ENCODE measurements at places on chromosomes 12 and 14. TPM values are rescaled to one million over a fixed set of nuclear protein-coding genes. Genes with fewer than 3 reads are reported as not detected.

DNA sequence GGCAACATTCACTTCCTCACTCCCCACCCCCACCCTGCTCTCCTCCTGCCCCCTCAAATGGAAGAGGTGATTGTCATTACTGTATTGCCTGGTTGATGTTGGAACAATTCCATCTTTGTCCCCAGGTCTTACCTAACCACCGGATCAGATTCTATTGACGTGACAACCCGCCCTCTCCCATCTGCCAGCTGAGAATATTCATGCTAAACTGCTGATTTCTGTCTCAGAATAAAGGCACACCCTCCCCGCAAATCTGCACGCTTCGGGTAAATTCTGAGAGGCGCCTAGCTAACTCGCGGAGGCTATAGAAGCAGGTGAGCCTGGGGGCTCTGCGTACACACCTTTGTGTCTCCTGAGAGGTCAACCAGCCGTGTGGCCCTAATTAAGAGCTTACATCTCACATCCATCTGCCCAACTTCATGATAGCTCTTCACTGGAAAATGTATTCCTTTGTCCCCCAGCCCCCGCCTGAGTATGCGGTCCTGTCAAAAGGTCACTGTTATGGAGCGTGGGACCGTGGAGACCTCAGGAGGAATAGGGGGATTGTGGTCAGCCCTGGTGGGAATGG lies 1054.3 kb downstream of the VRK1 start:
- DNase-seq: no peak

- no peak for DNase-seq
These were observed 389.2 kb downstream of the TMEM117 start for GRCh38 chr12:44225149-44225510.

DNA sequence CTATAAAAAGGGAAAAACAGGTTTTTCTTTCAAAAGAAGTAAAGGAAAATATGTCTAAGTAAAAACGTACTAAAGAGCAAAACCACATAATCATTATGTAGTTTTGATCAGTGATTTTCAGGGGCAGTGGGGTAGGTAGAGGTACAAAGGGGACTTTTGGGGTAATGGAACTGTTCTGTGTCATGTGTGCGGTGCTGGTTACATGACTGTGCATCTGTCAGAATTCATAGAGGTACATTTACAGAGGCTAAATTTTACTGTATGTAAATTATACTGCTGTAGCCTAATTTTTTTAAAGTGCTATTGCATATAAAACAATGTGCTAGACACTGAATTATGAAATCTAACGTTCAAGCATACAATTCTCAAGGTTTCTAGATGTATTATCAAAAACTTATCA lies 2.0 kb downstream of the ESR2 start:
- no peak for DNase-seq

Gene MDGA2
- not detected for polyA plus RNA-seq

Gene TMEM119
- 3.0 TPM for polyA plus RNA-seq

Gene PPP1R13B
- polyA plus RNA-seq: 47.6 TPM

DNA sequence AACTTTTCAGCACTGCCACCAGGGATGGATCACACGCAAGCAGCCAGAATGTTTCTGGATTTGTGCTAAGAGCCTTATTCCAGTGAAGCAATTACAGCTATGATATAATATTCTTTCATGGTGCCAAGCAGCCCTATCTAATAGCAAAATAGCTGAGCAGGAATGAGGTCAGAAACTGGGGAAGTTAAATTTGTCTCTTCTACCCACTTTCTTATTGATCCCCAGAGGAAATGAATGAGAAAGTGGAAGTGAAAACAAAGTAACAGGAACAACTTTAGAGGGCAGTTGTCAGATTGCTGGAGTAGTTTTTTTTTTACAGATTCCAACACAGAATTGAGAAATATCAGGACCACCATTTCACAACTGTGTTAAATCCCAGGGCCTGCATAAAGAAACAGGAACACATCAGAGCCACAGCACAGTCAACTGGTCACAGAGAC lies 44.8 kb downstream of the GCH1 start:
- DNase-seq: no peak

All from heart left ventricle (tissue), 16 donors.